ENCODE measurements at places on chromosomes 11 and 22.
A peak's percentile ranks its signal among the peaks of the same experiment; 100 is the strongest.

DNA sequence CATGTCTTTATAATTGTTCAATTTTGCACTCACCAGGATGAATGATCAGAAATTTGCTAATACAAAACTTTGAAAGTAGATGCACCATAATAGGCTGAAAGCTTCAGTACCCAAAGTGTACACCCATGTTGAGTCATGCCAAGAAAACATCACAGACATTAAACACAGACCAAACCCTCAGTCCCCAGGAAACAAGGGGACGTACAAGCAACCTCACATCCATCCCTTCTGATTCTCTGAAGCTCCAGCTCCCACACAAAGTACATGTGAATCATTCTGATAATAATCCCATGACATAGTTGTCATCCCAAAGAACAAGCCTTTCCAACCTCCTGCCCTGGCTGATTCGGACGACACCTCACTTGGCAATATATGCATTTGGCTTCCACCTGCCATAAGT is 183.8 kb downstream of the SNX19 start:
- H3K27ac ChIP-seq = no peak overlapping the region
- no peak for DNase-seq
- no peaks in the 10 kb centered on the region for H3K36me3 ChIP-seq
- H3K4me1 ChIP-seq = peaks cover 9% of the 10 kb centered on the region

DNA sequence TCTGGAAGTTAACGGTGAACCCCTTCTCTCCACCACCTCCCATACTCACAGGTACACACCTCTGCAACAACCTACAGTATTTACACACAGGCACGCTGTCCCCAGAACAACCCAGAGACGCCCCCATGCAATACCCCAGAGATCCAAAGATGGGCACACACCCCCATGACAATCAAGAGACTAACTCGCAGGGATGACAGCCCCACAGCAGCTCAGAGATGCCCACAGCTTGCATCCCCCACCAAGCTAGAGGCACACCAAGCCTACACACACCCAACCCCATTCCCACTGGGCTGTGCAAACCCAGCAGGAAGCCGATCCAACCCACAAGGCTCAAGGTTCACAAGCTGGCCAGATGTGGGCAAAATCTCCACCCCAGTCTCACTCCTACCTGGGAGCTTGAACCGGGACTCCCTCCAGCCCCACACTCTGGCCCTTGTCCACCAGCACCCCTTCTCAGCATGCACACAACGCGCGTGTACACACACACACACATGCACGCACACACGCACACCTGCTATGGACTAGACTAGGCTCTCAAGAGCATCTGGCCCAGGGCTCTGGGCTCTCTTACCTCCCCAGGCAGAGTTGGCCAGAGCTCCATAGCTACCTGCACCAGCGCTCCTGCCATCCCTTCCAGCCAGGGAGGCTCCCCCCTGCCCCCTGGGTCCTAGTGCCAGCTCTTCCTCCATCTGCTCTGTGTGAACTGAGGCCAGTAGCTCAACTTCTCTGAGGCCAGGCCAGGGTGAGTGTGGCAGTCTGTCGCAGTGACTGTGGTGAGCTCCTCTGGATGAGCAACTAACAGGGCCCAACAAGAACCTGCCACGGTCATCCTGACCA is 11.5 kb downstream of the STARD10 start:
- H3K4me3 ChIP-seq = peak overlapping the region; percentile 37
- no peak overlapping the region for H3K27ac ChIP-seq
- no peaks in the 10 kb centered on the region for H3K27me3 ChIP-seq
- no peak for DNase-seq
- no peaks in the 10 kb centered on the region for H3K4me1 ChIP-seq

GRCh38 chr11:73306977-73307322 is 1.1 kb upstream of the ARHGEF17 start:
- H3K27ac ChIP-seq = peak overlapping the region; percentile 55
- H3K4me1 ChIP-seq = peaks cover 23% of the 10 kb centered on the region
- H3K4me3 ChIP-seq = peak overlapping the region; percentile 76
- H3K36me3 ChIP-seq = no peaks in the 10 kb centered on the region
- no peak for DNase-seq

GRCh38 chr22:49078076-49078710 is 749.5 kb downstream of the BRD1 start:
- H3K36me3 ChIP-seq = no peaks in the 10 kb centered on the region
- H3K4me3 ChIP-seq = no peak overlapping the region
- H3K27ac ChIP-seq = no peak overlapping the region
- no peak for DNase-seq

GRCh38 chr11:66331542-66332370 is 4.5 kb downstream of the RIN1 start:
- no peak overlapping the region for H3K4me3 ChIP-seq
- H3K27ac ChIP-seq = no peak overlapping the region
- H3K36me3 ChIP-seq = no peaks in the 10 kb centered on the region
- H3K27me3 ChIP-seq = no peaks in the 10 kb centered on the region
- peaks cover 23% of the 10 kb centered on the region for H3K4me1 ChIP-seq

DNA sequence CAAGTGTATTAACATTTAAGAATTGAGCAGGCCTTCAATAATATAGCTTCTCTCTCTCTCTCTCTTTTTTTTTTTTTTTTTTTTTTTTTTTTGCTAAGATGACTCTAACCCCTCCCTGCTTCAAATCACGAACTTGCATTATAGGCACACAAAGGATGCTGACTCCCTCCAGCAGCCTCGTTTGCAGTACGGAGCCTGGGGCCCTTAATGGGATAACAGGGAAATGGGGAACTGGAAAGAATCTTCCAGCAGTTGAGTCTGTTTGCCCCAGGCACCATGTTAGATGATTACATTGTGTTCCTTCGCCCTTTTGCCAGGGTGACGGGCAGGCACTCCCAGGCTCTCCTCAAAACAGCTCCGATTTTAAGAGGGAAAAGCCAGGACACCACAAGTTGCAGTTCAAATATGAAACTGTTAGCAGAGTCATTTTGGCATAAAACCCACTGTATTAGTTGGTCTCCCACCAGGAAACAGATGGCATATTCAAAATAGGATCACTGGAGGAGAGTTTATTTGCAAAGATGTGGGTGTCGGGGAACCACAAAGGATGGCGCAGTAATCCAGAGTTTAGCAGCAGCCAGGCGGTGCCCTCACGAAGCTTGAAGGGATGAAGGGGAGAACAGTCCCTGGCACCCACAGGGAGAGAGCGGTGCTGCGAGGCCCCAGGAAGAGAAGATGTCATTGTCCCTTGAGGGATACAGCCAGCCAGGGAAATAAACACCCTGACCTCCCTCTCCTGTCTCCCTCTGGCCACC is 26.5 kb upstream of the TREH start:
- H3K4me1 ChIP-seq = no peaks in the 10 kb centered on the region
- H3K4me3 ChIP-seq = no peak overlapping the region
- H3K36me3 ChIP-seq = no peaks in the 10 kb centered on the region
- H3K27me3 ChIP-seq = no peaks in the 10 kb centered on the region

- H3K4me1 ChIP-seq = peaks cover 34% of the 10 kb centered on the region
- no peaks in the 10 kb centered on the region for H3K36me3 ChIP-seq
- H3K27ac ChIP-seq = peak overlapping the region; percentile 77
Measured at GRCh38 chr11:46278387-46279125, 1.1 kb downstream of the CREB3L1 start.
